ENCODE measurements at places on chromosomes 1 and 21. TPM values are rescaled to one million over a fixed set of nuclear protein-coding genes. Genes with fewer than 3 reads are reported as not detected.
A peak's percentile ranks its signal among the peaks of the same experiment; 100 is the strongest.

- DNase-seq, result no peak
Observed at GRCh38 chr1:95012389-95012788, 60.4 kb downstream of the ALG14 start.

DNA sequence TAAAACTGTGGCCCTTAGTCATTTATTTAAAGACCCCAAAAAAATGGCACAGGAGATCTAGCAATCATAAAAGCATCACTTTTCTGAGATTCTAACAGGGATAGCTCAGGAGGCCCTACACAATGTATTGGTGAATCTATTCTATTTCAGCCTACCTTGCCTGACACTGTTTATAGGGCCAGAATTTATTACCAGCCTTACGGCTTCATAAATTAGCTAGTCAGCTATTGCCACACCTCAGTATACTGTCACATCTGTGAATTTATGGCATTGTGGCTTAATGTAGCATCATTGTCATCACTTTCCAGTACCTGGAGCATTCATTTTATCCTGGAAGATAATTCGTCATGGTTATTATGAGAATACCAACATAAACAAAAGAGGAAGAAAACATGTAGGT, 121.2 kb upstream of the ERG start:
- DNase-seq, result no peak

The TCHHL1 gene
- polyA plus RNA-seq, result not detected

DNA sequence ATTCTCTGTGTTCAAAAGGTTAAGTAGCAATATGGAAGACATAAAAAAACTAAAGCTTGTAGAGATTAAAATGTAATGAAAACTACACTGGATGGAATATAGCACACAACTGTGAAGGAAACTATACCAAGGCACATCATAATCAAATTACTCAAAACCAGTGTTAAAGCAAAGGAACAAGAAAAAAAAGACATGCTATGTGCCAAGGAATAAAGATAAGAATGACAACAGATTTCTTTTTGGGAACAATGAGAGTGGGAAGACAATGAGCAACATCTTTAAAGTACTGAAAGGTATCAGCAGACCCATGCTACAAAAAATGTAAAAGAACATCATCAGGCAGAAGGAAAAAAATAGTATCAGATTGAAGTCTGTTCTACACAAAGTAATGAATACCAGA, 157.8 kb downstream of the VPS13D start:
- DNase-seq, result no peak

DNA sequence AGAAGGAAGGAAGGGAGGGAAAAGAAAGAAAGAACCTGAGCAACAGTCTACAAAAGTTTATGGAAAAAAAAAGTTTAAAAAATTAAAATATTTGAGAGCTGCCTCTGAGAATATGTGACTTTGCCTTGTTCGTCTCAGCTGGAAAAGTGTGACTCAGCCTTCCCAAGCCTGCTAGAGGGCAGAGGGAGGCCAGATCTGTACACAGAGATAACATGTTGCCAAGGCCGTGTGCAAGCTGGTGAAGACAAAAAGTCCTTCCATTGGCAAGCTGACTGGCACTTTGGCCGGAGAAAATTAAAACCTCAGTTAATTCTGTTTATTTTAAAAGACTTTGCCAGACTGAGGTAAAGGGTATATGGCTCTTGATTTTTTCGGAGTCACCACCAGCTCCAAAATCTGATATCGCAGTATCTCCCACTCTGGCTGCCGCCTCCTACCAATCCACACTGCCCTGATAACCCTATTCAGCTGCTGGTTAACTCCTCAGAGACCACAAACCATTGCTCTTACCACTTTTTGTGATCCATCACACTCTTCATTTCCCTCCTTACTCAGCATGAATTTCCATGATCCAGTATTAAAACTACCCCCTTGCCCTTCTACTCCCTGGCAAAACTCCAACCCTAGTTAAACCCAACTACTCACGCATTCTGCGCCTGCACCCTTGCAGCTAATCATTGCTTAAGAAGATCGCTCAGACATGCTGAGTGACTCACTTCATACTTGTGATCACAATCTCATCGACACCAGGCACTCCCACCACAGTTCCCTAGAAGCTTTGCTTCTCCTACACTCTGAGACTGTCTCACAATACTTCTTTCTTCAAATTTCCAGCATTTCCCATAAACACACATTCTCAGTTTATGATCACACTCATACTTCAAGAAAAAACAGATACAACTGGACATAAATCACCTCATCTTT, 5.7 kb upstream of the PPP1R15B start:
- DNase-seq, result no peak

DNA sequence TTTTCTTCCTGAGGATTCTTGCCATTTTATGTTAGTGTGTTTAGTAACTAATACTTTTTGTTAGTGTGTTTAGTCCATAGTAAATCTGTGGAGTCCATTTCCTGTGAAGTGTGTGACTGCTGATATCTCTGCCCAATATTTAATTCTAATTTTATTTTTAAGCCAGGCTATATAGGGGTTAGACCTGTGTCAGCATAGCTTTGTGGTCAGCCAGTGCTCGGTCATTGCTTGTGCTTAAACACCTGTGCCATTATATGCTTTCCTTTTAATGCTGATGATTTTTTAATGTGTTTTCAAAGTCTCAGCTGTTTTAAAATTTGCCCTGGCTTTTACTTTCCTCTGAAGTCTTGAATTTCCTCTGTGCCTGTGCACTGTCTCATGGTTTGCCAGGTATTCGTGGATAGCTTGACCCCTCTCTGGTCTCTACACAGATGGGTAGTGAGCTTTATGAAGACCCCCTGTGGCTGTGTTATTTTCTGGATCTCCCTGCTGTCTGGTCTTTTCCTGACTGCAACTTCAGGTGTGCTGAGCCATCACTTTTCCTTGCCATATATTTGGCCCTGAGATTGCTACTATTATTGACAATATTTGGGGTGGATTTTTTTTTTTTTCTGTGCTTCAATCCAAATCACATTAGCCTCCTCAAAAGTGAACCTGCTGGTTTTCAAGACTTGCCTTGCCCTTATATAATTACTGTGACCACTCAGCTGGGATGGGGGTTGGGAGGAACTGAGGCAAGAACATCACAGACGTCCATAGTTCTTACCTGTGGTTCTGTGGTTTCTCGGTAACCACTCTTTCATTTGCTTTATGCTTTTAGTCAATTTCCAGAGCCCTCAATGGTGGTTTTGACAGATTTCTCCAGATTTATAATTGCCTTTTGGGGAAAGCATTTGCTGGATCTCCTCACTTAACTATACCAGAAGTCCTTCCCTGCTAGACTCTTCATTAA, 59.6 kb downstream of the RPS6KC1 start:
- DNase-seq, result no peak

- DNase-seq, result no peak
Observed at GRCh38 chr1:44566281-44567046, 107.8 kb downstream of the TMEM53 start.

DNA sequence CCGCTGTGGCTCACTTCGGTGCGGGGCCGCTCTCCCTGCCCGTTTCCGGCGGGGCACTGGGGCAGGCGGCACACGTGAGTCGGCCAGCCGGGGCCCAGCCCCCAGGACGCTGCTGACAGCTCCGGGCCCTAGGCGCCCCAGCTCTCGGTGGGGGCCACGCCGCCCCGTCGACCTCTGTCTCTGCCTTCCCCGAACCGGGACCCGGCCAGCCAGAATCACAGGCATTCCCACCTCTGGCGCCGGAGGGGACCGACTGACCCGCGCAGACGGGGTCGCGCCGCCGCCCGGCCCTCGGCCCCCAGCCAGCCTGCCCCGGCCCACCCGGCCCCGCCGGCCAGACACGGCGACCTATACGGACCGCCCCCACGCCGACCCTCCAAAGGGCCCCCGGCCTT, 755 bp downstream of the SCMH1 start:
- DNase-seq, result no peak

The RNU1-2 gene
- polyA plus RNA-seq, result 2.5 TPM

The SLC1A7 gene
- 0.38 TPM for polyA plus RNA-seq

DNA sequence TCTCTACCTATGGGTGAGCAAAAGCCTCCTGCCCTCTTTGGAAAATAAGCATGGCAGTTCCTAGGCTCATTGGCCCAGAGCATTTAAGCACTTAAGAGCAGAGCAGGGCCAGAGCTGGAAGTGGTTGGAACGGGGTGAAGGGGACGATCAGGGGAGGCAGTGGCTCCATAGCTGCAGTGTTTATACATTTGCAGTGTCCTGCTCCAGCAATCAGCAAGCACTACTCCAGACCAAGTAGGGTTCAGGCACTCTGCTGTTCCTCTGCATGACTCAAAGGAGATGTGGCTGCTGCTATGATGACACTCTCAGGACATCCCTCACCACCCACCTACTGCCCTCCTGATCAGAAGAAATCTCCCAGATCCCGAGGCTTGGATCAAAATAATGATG, 55.0 kb downstream of the TRABD2B start:
- no peak for DNase-seq

- DNase-seq, result peak; percentile 39
Observed at GRCh38 chr21:37257511-37257966, 9.6 kb downstream of the VPS26C start.
